ENCODE measurements at places on chromosomes 12 and 14.
A peak's percentile ranks its signal among the peaks of the same experiment; 100 is the strongest.

- DNase-seq, result no peak
Observed at GRCh38 chr14:56199982-56200577, 81.9 kb downstream of the PELI2 start.

DNA sequence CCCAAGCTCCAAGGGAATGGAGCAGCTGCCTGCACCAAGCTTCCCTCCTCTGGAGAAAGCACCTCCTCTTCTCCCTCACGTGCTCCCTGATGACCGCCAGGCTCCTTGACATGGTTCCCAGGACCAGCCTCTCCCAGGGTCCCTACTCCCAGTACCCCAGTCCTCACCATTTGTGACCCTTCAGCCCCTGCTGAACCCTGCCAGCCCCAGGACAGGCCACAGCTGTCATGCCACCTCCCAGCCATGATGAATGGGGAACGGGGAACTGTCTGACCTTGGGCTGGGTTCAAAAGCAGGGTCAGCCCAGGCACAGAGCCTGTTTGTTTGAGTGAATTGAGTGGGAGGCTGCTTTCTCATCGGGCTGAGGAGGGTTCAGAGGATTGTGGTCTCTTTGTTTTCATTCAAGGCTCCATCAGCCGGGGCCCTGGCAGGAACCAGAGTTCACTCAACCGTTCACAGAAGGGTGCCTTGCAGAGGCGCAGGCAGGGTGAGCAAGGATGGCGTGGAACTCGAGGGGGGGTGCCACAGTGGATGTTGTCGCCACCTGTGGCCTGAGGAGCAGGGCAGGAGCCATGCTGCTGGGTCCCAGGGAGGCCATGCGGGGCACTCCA is 344.5 kb upstream of the SFSWAP start:
- no peak for DNase-seq

GRCh38 chr12:56160894-56161689 is 2.9 kb downstream of the MYL6 start:
- DNase-seq, result no peak

DNA sequence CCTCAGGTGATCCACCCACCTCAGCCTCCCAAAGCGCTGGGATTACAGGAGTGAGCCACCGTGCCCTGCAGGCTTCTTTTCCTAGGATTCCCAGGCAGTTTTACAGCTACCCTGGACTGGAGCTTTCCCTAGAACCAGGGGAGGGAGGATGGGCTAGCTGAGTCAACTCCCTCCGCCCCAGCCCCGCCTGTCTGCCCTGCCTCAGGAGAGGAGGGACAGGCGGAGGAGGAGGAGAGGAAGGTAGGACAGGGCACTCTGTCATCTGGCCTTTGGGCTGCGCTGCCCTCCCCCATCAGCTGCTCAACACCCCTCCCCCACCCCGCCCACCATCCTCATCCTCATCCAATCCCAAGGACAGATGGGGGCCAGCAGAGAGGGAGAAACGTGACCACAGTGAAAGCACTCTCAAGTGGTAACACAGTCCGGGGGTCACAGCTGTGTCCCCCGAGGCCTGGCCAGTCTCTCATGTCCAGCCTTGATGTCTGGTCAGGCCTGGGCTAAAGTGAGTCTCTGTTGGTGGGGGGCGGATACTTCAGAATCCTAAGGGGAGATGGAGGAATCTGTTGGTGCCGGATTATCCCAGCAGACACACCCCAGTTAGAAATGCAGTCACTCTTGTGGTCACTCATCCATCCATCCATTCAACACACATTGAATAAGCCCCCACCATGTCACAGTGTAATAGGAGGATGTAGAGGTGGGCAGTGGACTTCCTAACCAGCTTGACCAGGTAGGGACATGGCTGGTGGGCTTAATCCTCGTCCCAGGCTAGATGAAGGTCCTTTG is 12.3 kb downstream of the FIGNL2 start:
- no peak for DNase-seq

DNA sequence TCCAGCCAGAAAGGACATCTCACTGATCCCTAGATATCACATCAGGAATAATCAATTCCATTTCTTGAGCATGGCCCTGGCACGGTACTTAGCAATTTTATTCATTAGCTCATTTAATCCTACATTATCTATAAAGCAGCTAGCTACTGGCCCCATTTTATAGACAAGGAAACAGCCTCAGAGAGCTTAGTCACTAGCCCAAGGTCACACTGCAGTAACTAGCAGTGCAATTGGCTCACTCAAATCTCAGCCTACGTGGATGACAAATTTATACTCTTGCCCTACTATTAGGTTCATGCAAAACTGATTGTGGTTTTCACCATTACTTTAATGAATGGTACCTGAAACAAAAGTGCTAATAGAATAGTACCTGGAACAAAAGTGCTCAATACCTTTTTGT is 41.7 kb downstream of the NUAK1 start:
- no peak for DNase-seq

DNA sequence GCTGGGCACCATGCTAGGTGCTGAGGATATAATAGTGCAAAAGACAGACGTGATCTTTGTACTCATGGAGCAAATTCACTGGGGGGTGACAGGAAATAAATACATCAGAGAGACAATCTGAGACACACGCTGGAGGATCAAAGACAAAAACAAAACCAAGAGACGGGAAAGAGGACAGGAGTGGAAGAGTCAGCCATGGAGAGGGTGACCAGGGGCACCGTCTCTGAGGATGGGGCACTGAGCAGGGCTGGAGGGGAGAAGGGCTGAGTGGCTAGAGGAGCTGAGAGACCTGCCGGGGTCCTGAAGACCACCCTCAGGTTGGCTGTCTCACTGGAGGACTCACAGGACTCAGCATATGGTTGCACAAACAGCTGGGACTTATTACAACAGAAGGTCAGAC is 81.9 kb downstream of the TMEM132D start:
- DNase-seq, result no peak

- DNase-seq, result no peak
Observed at GRCh38 chr12:49947593-49948226, 2.8 kb upstream of the AQP2 start.

- no peak for DNase-seq
Observed at GRCh38 chr14:29215853-29216252, 449.3 kb downstream of the FOXG1 start.

DNA sequence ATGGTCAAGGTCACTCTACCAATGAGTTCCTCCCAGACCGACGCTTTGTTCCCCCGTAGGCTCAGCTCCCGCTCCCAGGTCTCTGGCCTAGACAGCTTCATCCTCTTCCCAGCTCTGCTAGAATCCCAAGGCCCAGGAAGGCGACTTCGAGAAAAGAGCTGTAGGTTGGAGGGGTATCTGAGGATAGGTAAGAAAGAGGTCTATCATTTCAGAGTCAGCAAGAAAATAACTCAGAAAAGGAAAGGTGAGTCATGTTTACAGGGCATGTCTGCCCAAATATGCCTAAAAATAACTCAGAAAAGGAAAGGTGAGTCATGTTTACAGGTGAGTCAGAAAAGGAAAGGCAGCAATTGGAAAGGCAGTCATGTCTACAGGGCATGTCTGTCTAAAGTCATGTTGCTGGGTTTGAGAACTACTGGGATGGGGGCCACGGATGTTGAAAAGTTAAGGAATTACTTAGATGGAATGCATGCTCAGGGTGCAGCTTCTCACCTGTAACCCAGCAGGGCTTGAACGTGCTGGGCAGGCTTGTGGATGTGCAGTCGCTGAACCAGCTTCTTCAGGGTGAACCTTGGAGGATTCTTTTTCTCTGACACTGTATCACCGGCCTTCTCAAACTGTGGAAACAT is 12.2 kb downstream of the TEP1 start:
- no peak for DNase-seq

GRCh38 chr12:62631471-62632410 is 165.1 kb downstream of the MON2 start:
- DNase-seq, result no peak

- DNase-seq, result peak; percentile 49
Observed at GRCh38 chr14:21846227-21846885, 172.7 kb upstream of the OR4E1 start.

- DNase-seq, result no peak
Observed at GRCh38 chr14:28142400-28143015, 624.1 kb upstream of the FOXG1 start.

- DNase-seq, result no peak
Observed at GRCh38 chr12:26252946-26253345, 57.6 kb downstream of the SSPN start.

DNA sequence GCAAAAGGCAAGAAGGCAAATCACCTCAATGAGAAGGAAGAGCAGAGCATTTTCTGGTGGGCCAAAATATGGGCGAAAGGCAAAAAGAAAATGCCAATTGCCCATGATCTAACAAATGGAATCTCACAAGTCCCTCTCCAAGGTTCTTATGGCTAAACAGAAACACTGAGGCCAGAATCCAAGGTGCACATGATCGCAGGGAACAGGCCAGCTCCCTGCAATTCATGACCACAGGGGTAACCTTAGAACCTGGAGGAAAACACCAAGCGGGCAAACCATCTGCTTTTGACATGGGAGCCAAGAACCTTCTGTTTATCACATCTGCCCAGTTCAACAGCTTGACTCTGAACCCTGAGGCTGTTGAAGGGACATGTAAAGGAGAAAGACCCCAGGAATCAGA is 60.0 kb downstream of the NT5DC3 start:
- no peak for DNase-seq

GRCh38 chr12:644818-645552 is 18.3 kb downstream of the NINJ2 start:
- DNase-seq, result no peak

GRCh38 chr14:44505588-44505987 is 1.5 kb downstream of the FSCB start:
- DNase-seq, result no peak

DNA sequence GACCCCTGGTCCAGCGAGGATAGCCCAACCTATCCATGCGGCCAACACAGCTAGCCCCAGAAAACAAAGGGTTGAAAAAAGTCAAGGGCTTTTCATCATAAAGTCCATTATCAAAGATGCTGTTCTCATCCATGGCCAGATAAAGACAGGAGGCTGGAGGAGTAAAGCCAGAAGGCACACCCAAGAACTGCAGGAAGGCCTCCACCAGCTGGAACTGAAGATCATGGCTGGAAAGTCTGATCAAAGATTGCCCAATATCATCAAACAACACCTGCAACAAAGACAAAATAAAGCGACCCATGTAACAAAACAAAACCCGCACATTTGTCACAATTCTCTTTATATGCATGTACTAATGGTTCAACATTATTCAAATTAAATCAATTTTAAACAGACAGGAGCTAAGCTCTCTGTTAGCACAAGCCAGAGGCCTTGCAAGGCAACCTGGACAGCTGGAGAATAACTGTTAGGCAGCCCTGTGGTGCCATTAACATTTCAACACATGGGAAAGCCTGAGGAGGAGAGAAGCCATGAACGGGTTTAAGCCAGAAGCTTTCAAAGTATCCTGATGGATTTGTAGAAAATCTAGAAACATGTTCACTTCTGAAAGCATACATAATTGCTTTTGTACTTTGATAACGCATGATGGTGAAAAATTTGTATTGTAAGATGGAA is 34.1 kb downstream of the PSMC1 start:
- no peak for DNase-seq

GRCh38 chr14:105201156-105201924 is 20.2 kb upstream of the NUDT14 start:
- DNase-seq, result no peak

- DNase-seq, result no peak
Observed at GRCh38 chr12:108696996-108697290, 34.4 kb downstream of the CORO1C start.

DNA sequence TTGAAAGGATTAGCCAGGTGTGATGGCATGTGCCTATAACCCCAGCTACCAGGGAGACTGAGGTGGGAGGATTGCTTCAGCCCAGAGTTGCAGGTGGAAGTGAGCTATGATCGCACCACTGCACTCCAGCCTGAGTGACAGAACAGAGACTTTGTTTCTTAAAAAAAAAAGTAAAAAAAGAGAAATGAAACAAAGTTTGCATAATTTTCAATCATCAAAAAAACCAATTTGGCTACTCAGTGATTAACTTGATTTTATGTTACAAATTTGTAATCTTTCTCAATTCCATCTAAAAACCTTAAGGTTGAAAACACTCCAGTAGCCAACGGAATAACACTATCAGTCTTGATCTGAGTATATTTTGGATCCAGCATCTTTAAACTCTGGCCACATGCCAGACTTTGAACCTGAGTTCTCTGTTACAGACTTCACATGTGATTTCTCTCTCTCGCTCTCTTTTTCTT is 12.6 kb upstream of the DENND5B start:
- no peak for DNase-seq

DNA sequence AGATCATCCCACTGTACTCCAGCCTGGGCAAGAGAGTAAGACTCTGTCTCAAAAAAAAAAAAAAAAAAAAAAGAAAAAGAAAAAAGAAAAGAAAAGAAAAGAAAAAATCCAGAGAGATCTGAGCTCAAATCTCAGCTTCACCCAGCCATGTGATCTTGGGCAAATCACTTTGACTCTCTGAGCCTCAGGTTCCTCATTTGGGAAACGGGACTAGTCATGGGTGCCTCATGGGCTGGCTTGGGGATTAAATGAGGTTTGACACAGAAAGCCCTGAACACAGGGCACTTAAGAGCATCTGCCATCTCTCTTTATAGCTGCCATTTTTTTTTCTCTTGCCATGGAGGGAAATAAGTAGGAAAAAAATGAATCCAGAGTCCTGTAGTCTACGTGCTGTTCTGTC is 86.2 kb upstream of the MYL2 start:
- DNase-seq, result no peak

DNA sequence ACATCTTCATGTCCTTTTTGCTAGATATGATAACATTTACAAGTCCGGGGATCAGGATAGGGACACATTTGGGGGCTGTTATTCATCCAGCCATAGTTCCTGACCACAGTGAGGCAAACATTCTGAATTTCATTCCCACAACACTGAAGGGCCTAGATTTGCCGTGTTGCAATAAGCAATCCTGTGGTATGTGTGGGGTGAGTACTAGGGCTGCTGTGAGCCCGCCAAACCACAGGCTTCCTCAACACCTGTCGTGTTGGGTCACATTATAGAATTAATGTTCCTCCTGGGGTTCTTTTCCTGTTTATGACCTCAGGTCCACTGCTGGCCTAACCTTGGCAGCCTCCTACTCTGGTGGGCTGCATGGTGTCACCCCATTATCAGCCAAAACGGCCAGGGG is 119.2 kb downstream of the TBC1D30 start:
- DNase-seq, result no peak

- DNase-seq, result peak; percentile 13
Observed at GRCh38 chr14:59189091-59189785, 771 bp downstream of the DAAM1 start.

- no peak for DNase-seq
Observed at GRCh38 chr12:61514016-61514415, 746.2 kb upstream of the USP15 start.

GRCh38 chr12:105069936-105070702 is 14.1 kb downstream of the ALDH1L2 start:
- DNase-seq, result no peak

DNA sequence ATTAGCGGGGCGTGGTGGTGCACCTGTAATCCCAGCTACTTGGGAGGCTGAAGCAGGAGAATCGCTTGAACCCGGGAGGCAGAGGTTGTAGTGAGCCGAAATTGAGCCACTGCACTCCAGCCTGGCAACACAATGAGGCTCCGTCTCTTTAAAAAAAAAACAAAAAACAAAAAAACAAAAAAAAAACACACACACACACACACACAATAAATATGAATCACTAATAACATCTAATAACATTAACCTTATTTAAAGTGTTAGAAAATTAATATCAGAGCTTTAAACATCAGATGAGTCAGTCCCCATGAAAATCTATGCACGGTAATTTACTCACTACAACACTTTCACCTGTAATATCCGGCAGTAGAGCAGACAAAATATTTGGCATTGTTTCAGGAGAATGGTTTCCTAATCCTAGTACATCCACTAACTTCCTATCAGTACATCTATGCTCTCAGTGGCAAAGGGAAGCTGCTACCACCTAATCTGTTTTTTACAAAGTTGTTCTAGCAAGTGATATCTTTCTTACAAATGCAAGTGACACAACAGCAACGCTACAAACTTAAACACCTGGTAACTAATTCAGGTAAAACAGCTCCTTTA is 36.2 kb downstream of the MED13L start:
- DNase-seq, result no peak

Data from stimulated activated CD8-positive, alpha-beta memory T cell treated with anti-CD3 and anti-CD28 coated beads, Interleukin-4, amount 100 ng/mL, for 24 hours (primary cell).